ENCODE measurements at places on chromosomes 6 and 20.

GRCh38 chr6:317060-317447 lies 24.8 kb downstream of the DUSP22 start:
- DNase-seq, result no peak

- DNase-seq, result no peak
Measured at GRCh38 chr6:14934013-14934412, 311.9 kb upstream of the JARID2 start.

DNA sequence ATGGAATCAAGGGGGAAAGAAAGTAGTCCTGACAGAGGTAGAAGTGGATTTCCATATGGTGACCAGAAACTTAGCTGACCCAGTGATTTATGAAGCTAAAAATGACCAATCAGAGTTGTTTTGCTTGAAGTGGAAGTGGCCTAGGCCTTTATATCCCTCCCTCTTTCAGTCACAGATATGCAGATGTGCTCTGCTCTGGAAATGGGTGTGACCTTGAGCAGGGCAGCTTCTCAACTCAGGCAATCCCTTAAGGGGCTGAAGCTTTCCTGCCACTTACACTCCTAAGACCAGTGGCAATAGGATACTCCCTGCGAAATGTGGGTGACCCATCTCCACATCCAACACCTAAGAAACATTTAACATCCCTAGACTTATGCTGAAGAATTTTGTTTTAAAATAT lies 256.6 kb downstream of the EYS start:
- no peak for DNase-seq

GRCh38 chr6:157905590-157906342 lies 75.9 kb upstream of the SYNJ2 start:
- no peak for DNase-seq

DNA sequence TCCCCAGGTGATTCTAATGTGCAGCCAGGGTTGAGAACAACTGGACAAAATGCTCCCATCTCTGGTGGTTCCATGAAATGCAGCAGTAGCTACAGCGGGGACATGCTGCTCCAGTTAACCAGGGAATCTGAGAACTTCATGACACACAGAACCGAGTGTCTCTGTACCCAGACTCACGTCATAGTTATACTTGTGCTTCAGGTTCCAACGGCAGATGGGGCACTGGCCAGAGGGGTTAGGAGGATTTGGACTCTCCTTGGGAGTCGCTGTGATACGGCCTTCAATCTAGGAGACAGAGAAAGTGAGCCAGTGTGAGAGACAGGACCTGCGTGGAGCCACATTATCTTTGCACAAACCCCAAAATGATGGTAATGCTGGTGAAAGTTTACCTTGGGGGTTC lies 9.2 kb downstream of the MRPS18A start:
- DNase-seq, result no peak

GRCh38 chr20:50579511-50579910 lies 69.3 kb downstream of the PTPN1 start:
- no peak for DNase-seq

- no peak for DNase-seq
Measured at GRCh38 chr6:136550045-136550329, 235 bp downstream of the MAP7 start.

DNA sequence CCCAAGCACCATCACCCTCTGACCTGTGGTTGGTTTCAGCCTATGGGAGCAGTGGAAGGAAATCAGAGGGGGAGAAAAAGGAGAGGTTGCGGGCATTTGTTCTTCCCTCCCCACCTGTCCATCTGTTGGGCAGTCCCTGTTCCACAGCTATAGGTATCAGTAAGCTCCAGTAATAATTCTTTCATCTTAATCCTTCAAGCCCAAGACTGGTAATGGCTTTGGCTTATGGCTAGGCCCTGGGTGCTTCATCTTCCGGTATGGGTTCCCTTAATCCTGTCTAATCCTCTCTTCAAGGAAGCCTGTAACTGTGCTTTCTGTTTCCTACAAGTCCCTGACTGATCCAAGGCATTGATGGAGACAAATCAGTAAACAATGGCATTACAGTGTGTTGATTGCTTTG lies 42.2 kb upstream of the STK35 start:
- no peak for DNase-seq

DNA sequence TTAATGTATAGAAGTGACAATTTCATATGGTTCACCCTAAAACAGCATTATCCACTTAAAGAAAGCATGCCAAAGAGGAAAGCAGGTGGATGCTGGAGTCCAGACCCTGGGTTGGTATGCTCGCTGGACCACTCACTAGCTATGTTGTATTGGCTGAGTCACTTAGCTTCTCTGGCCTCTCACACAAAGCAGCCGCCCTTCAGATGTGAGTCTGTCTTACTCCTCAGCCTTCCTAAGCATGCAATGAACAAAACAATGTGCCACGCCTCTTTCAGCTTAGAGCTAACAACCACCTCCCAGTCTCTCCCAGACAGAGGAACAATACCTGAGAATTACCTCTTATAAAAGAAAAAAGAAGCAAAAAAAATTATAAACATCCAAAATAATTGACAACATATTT lies 29.4 kb downstream of the SIM1 start:
- DNase-seq, result no peak

DNA sequence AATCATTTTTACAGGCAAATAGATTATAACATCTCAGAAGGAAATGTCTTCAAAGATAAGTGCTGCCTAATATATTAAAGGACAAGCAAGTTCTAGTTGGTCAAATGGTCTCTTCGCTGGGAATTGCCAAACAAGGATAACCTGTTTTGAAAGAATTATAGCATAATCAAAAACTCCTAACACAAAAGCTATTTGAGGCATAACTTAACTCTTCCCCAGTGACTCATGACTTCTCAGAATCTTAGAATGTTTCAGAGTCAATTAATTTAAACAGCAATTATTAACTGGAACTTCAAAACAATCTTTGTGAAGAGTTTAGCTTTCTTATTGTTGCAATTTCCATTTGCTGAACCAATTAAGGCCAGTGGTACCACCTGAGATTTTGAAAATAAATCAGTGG lies 126.6 kb downstream of the MTFR2 start:
- no peak for DNase-seq

- DNase-seq, result no peak
Measured at GRCh38 chr6:26299286-26300042, 65.5 kb upstream of the BTN3A2 start.

- DNase-seq, result no peak
Measured at GRCh38 chr6:88548891-88549505, 382.9 kb upstream of the CNR1 start.

- no peak for DNase-seq
Measured at GRCh38 chr20:8424010-8424409, 291.9 kb downstream of the PLCB1 start.

DNA sequence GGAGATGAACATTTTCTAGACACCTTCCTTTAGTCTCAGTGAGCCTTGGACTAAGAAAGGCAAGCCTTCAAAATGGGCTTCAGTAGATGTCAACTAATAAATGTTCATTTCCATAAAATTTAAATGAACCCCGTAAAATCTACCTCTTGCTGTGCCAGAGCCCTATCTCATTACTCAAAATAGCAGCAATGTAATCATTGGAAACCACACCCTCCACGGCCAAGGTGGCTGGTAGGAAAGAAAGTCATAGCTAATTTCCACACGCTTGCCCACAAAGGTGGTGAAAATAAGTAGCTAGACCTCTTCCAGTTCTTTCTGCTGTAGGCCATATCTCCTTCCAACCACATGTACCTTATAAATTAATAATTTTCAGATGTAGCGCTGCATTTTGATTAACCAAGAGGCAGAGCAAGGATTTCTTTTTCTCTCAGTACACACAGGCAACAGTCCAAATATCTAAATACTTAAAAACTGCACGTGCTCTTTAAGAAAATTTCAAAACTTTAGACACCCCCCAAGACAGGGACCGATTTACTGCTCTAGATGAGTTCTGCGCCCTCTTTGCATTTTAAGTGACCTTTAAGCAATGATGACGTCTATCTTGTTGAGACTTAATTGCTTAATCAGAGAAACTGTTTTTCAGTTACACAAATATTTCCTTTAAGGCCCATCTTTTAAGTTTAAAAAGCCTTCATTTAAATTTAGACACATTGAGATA lies 290.8 kb downstream of the ZNF217 start:
- DNase-seq, result no peak

- DNase-seq, result no peak
Measured at GRCh38 chr20:10094566-10095173, 59.9 kb downstream of the ANKEF1 start.

DNA sequence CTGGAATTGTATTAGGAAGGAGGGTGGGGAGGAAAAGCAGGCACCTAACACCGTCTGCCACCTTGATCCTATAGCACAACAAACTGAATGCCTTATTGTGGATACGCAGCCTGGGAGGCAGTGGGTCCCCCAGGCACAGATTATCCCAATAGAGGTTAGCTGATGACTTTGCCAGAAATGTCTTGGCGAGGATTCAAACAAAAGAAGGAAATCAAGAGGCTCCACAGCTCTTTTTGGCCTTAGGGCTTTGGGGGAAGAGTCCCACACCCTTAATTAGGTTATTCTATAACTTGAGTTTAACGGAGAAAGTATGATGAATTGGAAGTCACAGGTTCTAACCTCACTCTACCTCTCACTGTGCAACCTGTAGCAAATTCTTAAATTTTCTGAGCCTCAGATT lies 102.0 kb downstream of the MRPL14 start:
- no peak for DNase-seq

DNA sequence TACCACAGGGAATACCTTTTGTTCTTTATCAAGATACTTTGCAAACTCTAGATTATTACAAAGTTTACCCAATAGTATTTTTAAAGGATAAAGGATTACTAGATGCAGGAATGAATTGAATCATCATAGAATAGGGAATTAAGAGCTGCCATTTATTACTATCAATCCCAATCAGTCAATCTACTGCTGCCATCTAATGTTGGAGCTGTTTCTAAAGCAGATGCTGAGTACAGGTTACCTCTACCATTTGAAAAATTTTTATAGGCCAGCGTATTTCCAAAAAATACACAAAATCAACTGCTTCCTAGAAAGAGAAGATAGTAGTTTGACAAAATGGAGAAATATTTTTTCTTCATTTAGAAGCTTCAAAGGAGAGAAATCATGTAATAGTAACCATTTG lies 520.4 kb downstream of the ADGRB3 start:
- no peak for DNase-seq

- DNase-seq, result no peak
Measured at GRCh38 chr6:107822176-107823046, 1.7 kb downstream of the SCML4 start.

DNA sequence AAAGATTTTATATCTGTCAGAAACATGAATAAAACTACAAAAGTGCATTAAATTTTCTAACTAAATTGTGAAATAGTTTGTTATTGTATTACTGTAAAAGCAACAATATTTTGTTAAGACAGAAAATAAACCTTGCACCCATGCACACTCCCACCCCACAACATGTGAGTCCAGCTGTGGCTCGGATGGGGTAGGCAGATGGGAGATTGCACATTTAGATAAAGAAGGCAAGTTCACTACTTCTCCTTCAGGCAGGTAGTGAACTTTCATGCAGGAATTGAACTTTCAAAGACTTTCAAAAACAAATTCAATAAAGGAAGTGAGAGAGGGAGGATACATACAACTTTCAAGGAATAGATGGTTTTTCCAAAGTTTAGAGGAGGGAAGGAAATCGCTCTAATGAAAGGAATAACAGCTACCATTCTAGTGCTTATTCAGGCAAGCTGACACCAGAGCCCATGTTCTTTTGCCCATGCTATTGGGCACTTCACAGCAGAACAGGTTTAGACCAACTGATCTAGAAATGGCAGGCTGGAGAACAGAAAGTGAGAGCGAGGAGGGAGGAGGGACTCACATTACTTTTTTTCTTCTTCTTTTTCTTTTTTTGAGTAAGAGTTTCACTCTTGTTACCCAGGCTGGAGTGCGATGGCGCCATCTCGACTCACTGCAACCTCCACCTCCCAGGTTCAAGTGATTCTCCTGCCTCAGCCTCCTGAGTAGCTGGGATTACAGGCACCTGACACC lies 28.5 kb downstream of the SF3B5 start:
- DNase-seq, result no peak

DNA sequence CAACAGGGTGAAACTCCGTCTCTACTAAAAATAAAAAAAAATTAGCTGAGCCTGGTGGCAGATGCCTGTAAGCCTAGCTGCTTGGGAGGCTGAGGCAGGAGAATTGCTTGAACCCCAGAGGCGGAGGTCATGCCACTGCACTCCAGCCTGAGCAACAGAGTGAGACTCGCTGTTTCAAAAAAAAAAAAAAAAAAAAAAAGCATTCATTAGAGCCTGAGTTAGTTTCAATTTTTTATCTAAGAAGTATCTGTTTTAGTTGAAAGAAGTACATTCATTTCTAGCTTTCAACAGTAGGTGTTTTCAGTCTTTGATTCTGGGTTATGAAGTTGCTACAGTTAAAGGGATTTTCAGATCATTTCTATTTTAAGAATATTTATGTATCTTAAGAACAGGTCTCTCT lies 42.2 kb downstream of the ZNF292 start:
- no peak for DNase-seq

DNA sequence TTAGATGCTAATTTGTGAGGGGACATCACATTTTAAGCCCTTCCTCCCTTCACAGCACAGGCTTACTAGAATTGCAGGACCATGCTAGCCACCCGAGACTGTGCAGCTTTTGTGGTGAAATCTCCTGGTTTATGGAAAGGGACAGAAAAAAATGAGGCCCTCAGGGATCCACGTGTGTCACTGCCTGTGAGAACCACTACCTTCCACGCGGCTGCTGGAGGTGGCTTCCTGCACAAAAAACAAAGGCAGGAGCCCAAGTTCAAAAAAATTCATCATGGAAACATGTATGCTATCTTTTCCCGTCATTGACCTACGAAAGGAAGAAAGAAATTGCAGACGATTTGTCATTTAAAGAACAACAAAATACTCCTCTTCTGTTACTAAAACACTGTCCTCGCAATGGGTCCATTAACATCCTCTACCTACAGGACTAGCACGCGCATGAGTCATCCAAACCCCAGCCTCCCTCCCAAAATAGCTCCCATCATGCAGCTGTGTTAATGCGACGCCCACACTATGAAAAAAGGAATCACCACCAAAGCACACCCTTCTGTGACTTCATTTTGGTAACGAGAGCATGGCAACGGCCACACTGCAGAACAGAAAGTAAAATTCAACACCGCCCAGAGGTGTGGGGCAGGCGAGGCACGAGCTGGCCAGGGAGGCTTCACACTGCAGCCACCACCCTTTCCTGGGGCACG lies 45.7 kb downstream of the RAMACL start:
- DNase-seq, result peak; percentile 36

- no peak for DNase-seq
Measured at GRCh38 chr20:9015984-9016324, 52.9 kb upstream of the PLCB4 start.

- peak; percentile 36 for DNase-seq
Measured at GRCh38 chr20:49399329-49399728, 83.1 kb downstream of the KCNB1 start.

GRCh38 chr20:50504231-50504823 lies 5.9 kb upstream of the PTPN1 start:
- no peak for DNase-seq

DNA sequence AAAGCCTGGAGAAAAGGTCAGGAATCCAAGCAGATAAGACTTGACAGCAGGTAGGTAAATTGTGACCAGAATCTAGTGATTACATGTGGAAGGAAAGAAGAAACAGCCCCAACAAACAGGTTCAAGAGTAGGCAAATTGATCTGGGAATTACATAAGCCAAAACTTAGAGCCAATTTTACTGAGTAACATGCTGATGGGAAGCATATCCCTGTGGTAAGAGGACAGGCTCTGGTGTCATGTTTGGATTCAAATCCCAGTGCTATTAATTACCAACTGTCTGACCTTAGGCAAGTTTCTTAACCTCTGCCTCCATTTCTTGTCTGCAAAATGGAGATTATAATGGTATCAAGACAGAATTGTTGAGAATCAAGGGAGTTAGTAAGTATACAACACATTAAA lies 20.4 kb downstream of the MCM9 start:
- DNase-seq, result no peak
